Gastrocnemius medialis (tissue), 4 donors: ENCODE measurements at places on chromosomes 6 and 20. TPM values are rescaled to one million over a fixed set of nuclear protein-coding genes. Genes with fewer than 3 reads are reported as not detected.

The CBLN4 gene
- not detected for total RNA-seq

The MLN gene
- not detected for total RNA-seq

DNA sequence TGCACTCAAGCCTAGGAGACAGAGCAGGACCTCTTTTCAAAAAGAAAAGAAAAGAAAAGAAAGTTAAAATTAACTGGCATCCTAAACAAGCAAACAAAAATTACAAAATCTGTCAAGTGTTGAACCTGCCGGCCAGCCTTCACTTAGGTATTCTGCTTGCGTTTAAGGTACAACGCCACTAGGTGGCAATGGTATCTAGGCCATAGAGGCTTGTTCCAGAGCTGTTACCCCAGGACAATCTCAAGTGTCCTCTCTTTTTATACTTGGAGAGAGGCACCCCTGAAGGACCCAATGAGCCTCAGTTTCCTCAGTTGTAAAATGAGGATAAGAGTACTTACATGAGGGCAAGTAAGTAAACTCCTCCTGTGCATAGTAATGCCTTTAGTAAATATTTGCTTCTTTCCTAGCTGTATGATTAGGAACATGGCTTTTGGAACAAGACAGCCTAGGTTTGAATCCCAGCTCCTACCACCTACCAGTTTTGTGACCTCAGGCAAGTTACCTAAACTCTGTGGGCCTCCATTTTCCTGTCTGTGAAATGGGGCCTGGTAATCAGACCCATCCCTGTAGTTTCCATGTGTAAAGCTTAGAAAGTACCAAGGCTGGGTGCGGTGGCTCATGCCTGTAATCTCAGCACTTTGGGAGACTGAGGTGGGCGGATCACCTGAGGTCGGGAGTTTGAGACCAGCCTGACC, 5.8 kb upstream of the PACSIN1 start:
- DNase-seq = peak; percentile 49

DNA sequence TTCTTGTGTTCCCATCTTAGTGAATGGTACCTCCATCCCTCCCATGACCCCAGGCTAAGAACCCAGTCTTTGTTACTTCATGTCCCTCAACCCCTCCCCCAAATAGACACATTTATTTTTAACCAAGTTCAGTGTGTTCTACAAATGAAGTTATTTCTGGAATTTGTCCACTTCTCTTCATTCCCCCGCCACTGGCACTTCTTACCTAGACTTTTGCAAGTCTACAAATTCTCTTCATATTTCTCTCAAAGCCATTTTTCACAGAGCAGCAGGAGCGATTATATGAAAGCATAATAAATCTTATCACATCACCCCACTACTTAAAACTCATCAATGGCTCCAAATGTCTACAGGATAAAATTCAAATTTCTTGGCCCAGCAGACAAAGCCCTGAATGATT, 131.4 kb downstream of the BTBD9 start:
- no peak for DNase-seq

The HLA-DQA1 gene
- total RNA-seq = 1.5 TPM

- no peak for DNase-seq
Measured at GRCh38 chr6:83385473-83385872, 45.4 kb downstream of the ME1 start.

DNA sequence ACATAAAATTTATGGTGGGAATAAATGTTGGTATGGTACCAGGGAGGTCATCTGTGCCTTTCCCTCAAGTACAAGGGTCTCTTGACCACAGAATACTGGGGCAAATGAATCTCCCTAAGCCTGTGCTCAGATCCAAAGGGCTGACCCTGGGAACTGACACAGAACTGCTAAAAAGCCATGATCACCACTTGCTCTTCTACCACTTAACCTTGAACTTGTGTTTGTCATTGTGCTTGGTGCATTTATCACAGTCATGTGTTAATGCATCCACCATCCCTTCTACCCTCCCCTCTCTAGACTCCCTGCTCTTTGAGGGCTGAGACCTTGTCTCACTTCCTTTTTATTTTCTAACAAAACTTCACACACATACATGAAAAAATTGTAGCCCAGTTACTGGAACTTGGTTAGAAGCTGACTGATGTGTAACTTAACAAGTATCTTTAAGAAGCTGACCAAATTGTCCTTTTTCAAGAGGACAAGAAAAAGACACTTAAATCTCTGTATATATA, 46.1 kb upstream of the PBOV1 start:
- no peak for DNase-seq

The DDX43 gene
- total RNA-seq = 1.1 TPM

The SAPCD1 gene
- not detected for total RNA-seq

DNA sequence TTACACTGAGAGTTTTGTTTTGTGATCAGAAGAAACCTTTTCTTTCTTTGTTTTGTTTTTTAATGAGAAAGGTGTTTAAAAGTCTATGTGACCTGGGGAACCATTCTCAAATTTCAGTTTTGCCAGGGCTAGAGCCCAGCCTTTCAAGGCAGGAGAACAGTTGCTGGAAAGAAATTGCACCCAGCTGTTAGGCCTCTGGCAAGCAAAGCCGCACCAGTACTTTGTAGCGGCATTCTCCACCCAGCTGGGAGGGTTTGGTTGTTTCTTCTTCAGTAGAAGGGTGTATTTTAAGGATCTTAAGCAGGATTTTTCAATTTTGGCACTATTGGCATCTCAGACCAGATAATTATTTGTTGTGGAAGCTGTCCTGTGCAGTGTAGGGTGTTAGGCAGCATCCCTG, 16.6 kb upstream of the MAPK13 start:
- DNase-seq = no peak

The ZBTB46 gene
- total RNA-seq = 4.3 TPM

DNA sequence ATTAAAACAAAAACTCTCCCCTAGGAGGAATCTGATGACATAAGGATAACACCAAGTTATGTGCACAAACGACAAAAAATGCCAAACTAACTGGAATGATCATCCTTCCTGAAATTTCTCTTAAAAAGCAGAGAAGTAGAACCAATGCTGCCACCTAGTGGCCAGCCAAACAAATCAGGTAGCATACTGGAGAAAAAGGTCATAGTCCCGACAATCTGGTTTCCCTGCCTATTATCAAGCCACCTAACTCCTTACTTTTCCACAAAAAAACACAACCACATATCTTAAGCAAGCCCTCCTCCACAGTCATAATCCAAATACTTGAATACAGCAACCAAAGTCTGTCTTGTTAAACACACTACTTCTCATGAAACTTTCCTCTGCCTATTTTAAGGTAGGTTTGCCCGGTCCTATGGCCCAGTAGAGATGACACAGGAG, 5.3 kb downstream of the OARD1 start:
- DNase-seq = peak; percentile 52

The CLPSL1 gene
- not detected for total RNA-seq

The DAAM2 gene
- total RNA-seq = 84.0 TPM

DNA sequence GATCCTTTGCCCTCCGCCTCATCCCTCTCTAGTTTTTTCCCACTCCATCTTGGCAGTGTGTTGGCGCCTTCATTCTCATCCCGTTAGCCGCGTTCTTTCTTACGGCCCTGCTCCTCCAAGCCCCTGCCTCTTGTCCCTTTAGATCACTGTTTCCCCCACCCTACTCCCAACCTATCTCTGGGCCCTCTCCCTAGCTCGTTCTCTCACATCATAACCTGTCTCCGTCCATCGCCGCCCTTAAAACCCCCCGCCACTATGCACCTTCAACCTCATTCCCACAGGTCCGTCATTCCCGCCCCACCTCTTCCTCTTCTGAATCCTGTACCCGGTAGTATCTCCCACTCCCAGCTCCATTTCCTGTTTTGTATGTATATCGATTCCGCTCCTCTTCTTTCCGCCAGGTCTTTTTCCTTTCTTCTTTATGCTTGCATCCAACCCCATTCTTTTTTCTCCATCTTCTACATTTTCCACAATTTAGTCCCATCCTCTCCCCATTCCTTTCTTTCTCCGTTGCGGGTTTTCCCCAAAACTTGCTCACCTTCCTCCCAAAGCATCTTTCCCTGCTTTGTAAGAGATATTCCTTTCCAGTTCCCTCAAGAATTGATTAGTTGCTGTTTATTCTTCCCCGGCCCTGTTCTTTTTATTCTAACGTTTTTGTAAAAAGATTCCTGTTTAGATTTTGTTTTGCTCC, 671 bp downstream of the EFHC1 start:
- no peak for DNase-seq
